ENCODE measurements at places on chromosomes 2 and 18. TPM values are rescaled to one million over a fixed set of nuclear protein-coding genes. Genes with fewer than 3 reads are reported as not detected.

HOXD4 gene
- not detected for total RNA-seq

UGT1A6 gene
- not detected for total RNA-seq

- DNase-seq: peak; percentile 67
These were observed 530.3 kb upstream of the FSIP2 start for GRCh38 chr2:185208261-185208660.

DNA sequence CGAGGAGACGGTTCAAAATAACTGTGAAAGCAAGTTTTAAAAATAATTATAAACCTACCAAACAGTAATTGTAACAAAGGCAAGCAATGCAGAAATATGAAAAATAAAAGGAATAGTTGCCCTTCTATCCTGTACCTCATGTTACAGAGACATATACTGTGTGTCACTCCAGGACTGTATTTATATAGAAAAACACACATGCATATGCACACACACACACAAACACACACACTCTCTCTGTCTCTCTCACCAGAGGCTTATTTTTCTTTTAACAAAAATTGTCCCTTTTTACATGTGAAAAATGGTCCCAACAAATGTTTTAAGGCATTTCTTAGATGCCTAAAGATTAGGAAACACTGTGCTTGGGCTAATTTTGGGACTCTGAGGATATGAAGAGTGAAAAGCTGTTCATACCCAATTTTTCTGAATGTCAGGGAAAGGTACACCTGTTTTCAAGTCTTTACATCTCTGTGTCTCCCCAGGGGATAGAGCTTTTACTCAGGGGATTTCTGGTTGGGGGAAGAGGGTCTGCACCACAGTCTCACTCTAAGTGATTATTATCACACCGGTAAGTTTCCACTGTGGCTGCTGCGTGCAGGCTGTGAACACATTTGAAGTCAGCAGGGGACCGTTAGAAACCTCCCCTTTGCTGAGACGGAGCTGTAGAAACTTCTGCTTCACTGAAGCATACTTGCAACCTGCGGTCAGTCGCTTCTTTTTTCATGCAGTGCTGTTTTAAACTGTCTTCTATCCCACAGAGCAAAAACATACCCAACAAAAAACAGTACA lies 51.4 kb upstream of the SPAG16 start:
- DNase-seq: peak; percentile 23

SCYGR4 gene
- not detected for total RNA-seq

STK39 gene
- total RNA-seq: 21.4 TPM

Data from myocyte (in vitro differentiated cells).